ENCODE measurements at places on chromosomes 3 and 15. TPM values are rescaled to one million over a fixed set of nuclear protein-coding genes. Genes with fewer than 3 reads are reported as not detected.

MEIS2 gene
- total RNA-seq = not detected

MED12L gene
- 1.4 TPM for total RNA-seq

SH2D7 gene
- total RNA-seq = 0.07 TPM

POMGNT2 gene
- total RNA-seq = 4.8 TPM

AVEN gene
- total RNA-seq = 13.9 TPM

LRRIQ4 gene
- total RNA-seq = not detected

SOX14 gene
- not detected for total RNA-seq

SLC24A5 gene
- not detected for total RNA-seq

C3orf20 gene
- 0.24 TPM for total RNA-seq

RHOA gene
- total RNA-seq = 425 TPM

PGBD4 gene
- total RNA-seq = 3.8 TPM

FES gene
- 168 TPM for total RNA-seq

ATP6V1A gene
- 46.6 TPM for total RNA-seq

All from T-helper 1 cell treated with Interleukin-12 subunit alpha and Interleukin-12 subunit beta and Interleukin-4 antibody, amounts not matched to agents 30 ng/mL and 1 ng/mL, for 36 hours (primary cell).